Stimulated activated CD4-positive, alpha-beta T cell treated with anti-CD3 and anti-CD28 coated beads, Interleukin-12 subunit alpha, Interleukin-12 subunit beta, amount 100 ng/mL, for 48 hours (primary cell): ENCODE measurements at places on chromosomes 13 and 19.

DNA sequence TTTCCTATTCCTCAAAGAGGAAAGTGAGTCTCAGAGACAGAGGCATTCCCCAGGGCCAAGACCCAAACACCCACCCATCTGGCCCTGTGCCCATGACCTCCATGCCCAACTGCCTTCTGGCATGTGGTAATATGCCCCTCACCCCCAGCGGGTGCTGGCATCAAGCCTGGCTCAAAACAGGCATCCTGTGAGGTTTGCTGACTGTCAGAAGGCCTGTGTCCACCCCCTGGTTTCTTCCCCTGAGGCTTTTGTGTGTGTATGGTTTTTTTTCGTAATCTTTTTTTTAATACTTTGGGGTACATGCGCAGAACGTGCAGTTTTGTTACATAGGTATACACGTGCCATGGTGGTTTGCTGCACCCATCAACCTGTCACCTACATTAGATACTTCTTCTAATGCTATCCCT lies 7.6 kb upstream of the KANK2 start:
- DNase-seq = no peak

GRCh38 chr13:98033277-98034247 lies 80.1 kb downstream of the IPO5 start:
- DNase-seq = no peak

GRCh38 chr13:28655561-28655960 lies 3.4 kb upstream of the POMP start:
- DNase-seq = no peak

- DNase-seq = no peak
Measured at GRCh38 chr13:112233256-112233655, 142.9 kb upstream of the SPACA7 start.

DNA sequence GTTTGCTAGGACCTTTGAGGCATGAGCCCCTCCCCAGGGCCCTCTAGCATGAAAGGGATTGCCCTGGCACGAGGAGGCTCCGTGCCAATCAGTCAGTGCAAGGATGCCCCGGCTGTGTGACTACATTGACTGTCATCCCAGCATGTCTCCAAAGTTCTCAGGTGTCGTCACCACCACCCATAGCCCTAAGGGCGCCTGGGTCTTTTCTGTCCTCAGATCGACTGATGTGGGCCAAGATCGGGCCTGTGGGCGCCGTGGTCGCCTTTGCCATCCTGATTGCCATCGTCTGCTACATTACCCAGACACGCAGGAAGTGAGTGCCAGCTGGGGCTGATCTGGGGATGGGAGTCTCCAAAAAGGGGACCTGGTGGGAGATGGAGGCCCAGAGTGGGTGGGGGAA lies 18.4 kb downstream of the MAG start:
- DNase-seq = no peak
